ENCODE measurements at places on chromosomes 16 and 17. TPM values are rescaled to one million over a fixed set of nuclear protein-coding genes. Genes with fewer than 3 reads are reported as not detected.

HOXB4 gene
- 0.06 TPM for total RNA-seq

SAMD14 gene
- 0.50 TPM for total RNA-seq

ACSM2B gene
- not detected for total RNA-seq

PRSS8 gene
- 1.1 TPM for total RNA-seq

TBC1D28 gene
- not detected for total RNA-seq

All from A549 treated with Mapracorat at 1 μM for 4 hours (cell line).